ENCODE measurements at places on chromosomes 7 and 10. TPM values are rescaled to one million over a fixed set of nuclear protein-coding genes. Genes with fewer than 3 reads are reported as not detected.

- no peak overlapping the region for H3K4me3 ChIP-seq
- no peak for DNase-seq
- H3K4me1 ChIP-seq = no peaks in the 10 kb centered on the region
- H3K27me3 ChIP-seq = peaks cover 9% of the 10 kb centered on the region
- no peaks in the 10 kb centered on the region for H3K36me3 ChIP-seq
Measured at GRCh38 chr7:86558680-86559501, 84.8 kb upstream of the GRM3 start.

SEMA3A gene
- 44.4 TPM for total RNA-seq

- no peaks in the 10 kb centered on the region for H3K27me3 ChIP-seq
- H3K36me3 ChIP-seq = no peaks in the 10 kb centered on the region
- no peak overlapping the region for H3K4me3 ChIP-seq
- peak overlapping the region; percentile 76 for H3K27ac ChIP-seq
- no peak for DNase-seq
Measured at GRCh38 chr7:14419531-14419930, 430.1 kb upstream of the ETV1 start.

- H3K4me3 ChIP-seq = no peak overlapping the region
- no peak overlapping the region for H3K27ac ChIP-seq
- H3K36me3 ChIP-seq = no peaks in the 10 kb centered on the region
- H3K27me3 ChIP-seq = no peaks in the 10 kb centered on the region
- no peak for DNase-seq
Measured at GRCh38 chr7:123787220-123788007, 38.6 kb upstream of the WASL start.

DNA sequence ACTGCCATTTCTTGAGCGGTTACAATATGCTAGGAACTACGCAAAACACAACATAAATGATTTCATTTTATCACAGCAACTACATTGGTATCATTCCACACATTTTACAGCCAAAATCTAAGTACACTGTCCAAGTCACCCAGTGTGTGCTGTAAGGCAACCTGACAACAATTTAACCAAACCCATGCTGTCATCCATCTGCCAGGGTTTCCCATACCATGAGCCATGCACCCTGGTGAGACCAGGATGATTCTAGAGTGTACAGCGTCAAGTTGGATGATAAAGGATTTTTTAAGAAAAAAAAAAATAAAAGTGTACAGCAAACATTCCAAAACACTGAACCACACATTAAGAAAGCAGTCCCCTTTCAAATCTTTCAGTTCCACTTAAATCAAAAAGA, 52.9 kb downstream of the PIK3AP1 start:
- DNase-seq = no peak
- H3K27ac ChIP-seq = no peak overlapping the region
- peaks cover 5% of the 10 kb centered on the region for H3K4me1 ChIP-seq

DNA sequence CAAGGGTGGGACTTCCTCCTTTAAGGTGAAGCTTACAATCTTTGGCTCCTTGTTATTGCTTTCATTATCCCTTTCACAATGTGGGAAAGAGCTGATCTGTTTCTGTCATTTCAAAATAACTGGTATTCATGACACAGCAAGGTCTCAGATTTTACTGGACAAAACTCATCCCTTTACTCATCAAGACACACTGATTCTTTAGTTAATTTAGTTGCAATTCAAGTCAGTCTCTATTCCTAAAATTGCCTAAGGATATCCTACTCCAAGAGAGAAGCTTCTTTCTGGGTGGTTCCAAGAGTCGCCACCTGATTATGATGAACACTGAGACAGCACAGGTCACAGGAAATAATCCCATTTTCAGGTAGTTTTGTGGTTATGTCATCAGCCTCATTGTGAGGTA, 5.8 kb upstream of the PNLIPRP3 start:
- peaks cover 10% of the 10 kb centered on the region for H3K4me1 ChIP-seq
- H3K36me3 ChIP-seq = no peaks in the 10 kb centered on the region
- no peaks in the 10 kb centered on the region for H3K27me3 ChIP-seq
- no peak overlapping the region for H3K4me3 ChIP-seq
- H3K27ac ChIP-seq = no peak overlapping the region

GRCh38 chr7:38318803-38319416, 45.5 kb upstream of the TARP start:
- DNase-seq = no peak
- peak overlapping the region; percentile 44 for H3K27ac ChIP-seq
- H3K36me3 ChIP-seq = no peaks in the 10 kb centered on the region
- H3K4me3 ChIP-seq = no peak overlapping the region
- H3K4me1 ChIP-seq = peaks cover 11% of the 10 kb centered on the region
- no peaks in the 10 kb centered on the region for H3K27me3 ChIP-seq

DNA sequence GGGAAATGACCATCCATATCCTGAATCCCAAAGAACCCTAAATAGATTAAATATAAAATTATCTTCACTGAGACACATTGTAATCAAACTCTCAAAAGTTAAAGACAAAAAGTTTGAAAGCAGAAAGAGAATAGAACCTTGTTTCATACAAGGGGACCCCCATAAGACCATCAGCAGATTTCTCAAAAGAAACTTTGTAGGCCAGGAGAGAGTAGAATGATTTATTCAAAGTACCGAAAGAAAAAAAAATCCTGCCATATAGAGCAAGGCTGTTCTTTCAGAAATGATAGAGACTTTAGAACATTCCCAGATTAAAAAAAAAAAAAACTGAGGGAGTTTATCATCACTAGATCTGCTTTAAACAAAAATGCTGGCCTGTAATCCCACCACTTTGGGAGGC, 34.8 kb upstream of the KLF14 start:
- H3K36me3 ChIP-seq = peaks cover 10% of the 10 kb centered on the region
- H3K27ac ChIP-seq = no peak overlapping the region
- DNase-seq = no peak
- H3K4me3 ChIP-seq = no peak overlapping the region

- no peak for DNase-seq
- peaks cover 12% of the 10 kb centered on the region for H3K4me1 ChIP-seq
- no peaks in the 10 kb centered on the region for H3K27me3 ChIP-seq
- H3K27ac ChIP-seq = no peak overlapping the region
Measured at GRCh38 chr7:3950249-3950648, 649.2 kb downstream of the SDK1 start.

All from mesothelial cell of epicardium (in vitro differentiated cells).